A549 treated with Hydrocortisone at 1 μM for 4 hours (cell line): ENCODE measurements at places on chromosomes 7 and 10. TPM values are rescaled to one million over a fixed set of nuclear protein-coding genes. Genes with fewer than 3 reads are reported as not detected.

ANKRD7 gene
- 0.09 to 0.32 TPM (median 0.25 TPM) in 4 of 5 replicates, not detected in the other for total RNA-seq

PDZD7 gene
- total RNA-seq: 0.67 to 1.1 TPM (median 0.77 TPM) in 5 replicates

SMKR1 gene
- 7.0 to 11.1 TPM (median 10.4 TPM) in 5 replicates for total RNA-seq

UFSP1 gene
- total RNA-seq: 3.7 to 6.3 TPM (median 6.0 TPM) in 5 replicates

C10orf67 gene
- 0.03 to 0.09 TPM (median 0.07 TPM) in 3 of 5 replicates, not detected in the others for total RNA-seq

FAM237B gene
- total RNA-seq: 0.02 to 0.06 TPM (median 0.03 TPM) in 4 of 5 replicates, not detected in the other

FOXP2 gene
- total RNA-seq: not detected in 5 replicates

EBF3 gene
- 0.10 to 0.17 TPM (median 0.13 TPM) in 5 replicates for total RNA-seq

H2BK1 gene
- total RNA-seq: not detected in 5 replicates

ARID5B gene
- 1.4 to 2.7 TPM (median 1.7 TPM) in 5 replicates for total RNA-seq

EXOC6 gene
- 11.9 to 26.7 TPM (median 14.9 TPM) in 5 replicates for total RNA-seq

ZNF727 gene
- not detected in 5 replicates for total RNA-seq

PLCE1 gene
- total RNA-seq: 5.8 to 8.5 TPM (median 7.7 TPM) in 5 replicates

ARHGEF35 gene
- 0.37 to 0.68 TPM (median 0.39 TPM) in 5 replicates for total RNA-seq

PON1 gene
- total RNA-seq: 0.78 to 1.3 TPM (median 1.1 TPM) in 5 replicates

WNT8B gene
- not detected in 5 replicates for total RNA-seq

IGF2BP3 gene
- total RNA-seq: 24.4 to 35.8 TPM (median 28.0 TPM) in 5 replicates

MBL2 gene
- not detected in 5 replicates for total RNA-seq

PLXNA4 gene
- 0.41 to 1.3 TPM (median 0.77 TPM) in 5 replicates for total RNA-seq

DPYSL4 gene
- 16.8 to 20.1 TPM (median 19.7 TPM) in 5 replicates for total RNA-seq

OR2A42 gene
- total RNA-seq: not detected in 5 replicates

EPDR1 gene
- 67.6 to 80.1 TPM (median 76.8 TPM) in 5 replicates for total RNA-seq

UMAD1 gene
- total RNA-seq: 8.9 to 10.4 TPM (median 10.0 TPM) in 5 replicates

EPO gene
- not detected in 5 replicates for total RNA-seq

SFMBT2 gene
- 5.9 to 9.7 TPM (median 7.9 TPM) in 5 replicates for total RNA-seq

FXYD4 gene
- total RNA-seq: not detected in 5 replicates

ERV3-1 gene
- 3.8 to 5.3 TPM (median 3.8 TPM) in 5 replicates for total RNA-seq

KIF20B gene
- total RNA-seq: 11.9 to 19.2 TPM (median 13.5 TPM) in 5 replicates

FKBP6 gene
- not detected in 5 replicates for total RNA-seq

LGI1 gene
- total RNA-seq: not detected in 5 replicates

ANKRD30A gene
- total RNA-seq: 0.36 to 0.99 TPM (median 0.86 TPM) in 5 replicates

SMARCD3 gene
- total RNA-seq: 8.3 to 9.9 TPM (median 9.7 TPM) in 5 replicates

PRKCQ gene
- 3.5 to 4.3 TPM (median 3.7 TPM) in 5 replicates for total RNA-seq

EPHB6 gene
- 0.36 to 0.96 TPM (median 0.59 TPM) in 5 replicates for total RNA-seq

LMBR1 gene
- total RNA-seq: 25.3 to 36.2 TPM (median 32.1 TPM) in 5 replicates

FAM25C gene
- 0.59 to 2.9 TPM (median 0.93 TPM) in 4 of 5 replicates, not detected in the other for total RNA-seq

CPED1 gene
- total RNA-seq: 0.03 to 0.10 TPM (median 0.05 TPM) in 3 of 5 replicates, not detected in the others

CRHR2 gene
- total RNA-seq: 0.02 to 0.06 TPM (median 0.05 TPM) in 3 of 5 replicates, not detected in the others

ASIC3 gene
- 6.0 to 10.8 TPM (median 9.5 TPM) in 5 replicates for total RNA-seq
